ENCODE measurements at places on chromosomes 1 and 21. TPM values are rescaled to one million over a fixed set of nuclear protein-coding genes. Genes with fewer than 3 reads are reported as not detected.

The TNNT2 gene
- 0.35 TPM for total RNA-seq

The KRTAP20-4 gene
- total RNA-seq, result not detected

The RAB3B gene
- total RNA-seq, result 3.7 TPM

The C1orf167 gene
- total RNA-seq, result 1.6 TPM

The TNFRSF25 gene
- total RNA-seq, result 9.4 TPM

The QSOX1 gene
- 129 TPM for total RNA-seq

The VSIG8 gene
- 0.08 TPM for total RNA-seq

The GRIK3 gene
- not detected for total RNA-seq

The ACKR1 gene
- total RNA-seq, result not detected

The ACTL8 gene
- total RNA-seq, result 0.47 TPM

The THAP3 gene
- 18.1 TPM for total RNA-seq

The CFAP126 gene
- total RNA-seq, result not detected

The OLIG1 gene
- not detected for total RNA-seq

The RNU1-3 gene
- 3,022 TPM for total RNA-seq

Measured in smooth muscle cell of the coronary artery (primary cell).